ENCODE measurements at places on chromosomes 5 and 9.

DNA sequence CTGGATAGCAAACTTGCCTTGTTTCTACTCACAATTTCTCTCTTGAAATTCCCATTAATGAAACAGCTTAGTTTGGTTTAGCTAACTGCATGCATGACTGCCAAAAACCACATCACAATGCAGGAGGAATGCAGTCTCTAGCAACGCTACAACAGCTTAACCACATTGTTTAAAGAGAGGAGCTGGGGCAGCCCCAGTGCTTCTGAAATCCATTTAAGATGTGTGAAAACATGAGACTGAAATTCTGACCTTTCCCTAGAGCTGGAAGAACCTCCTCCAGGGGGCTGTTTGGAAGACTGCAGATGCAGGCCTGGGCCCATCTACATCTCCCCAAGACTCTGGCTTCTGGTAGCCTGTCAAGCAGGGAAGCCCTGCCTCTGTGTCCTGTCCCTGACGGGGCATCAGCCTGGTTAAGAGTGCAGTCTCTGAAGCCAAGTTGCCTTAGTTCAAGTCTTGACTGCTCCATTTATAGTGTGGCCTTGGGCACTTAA lies 157.1 kb downstream of the ZNF462 start:
- DNase-seq: no peak

GRCh38 chr5:151026679-151027078 lies 6.3 kb downstream of the GPX3 start:
- DNase-seq: no peak

- no peak for DNase-seq
Observed at GRCh38 chr5:57895766-57896165, 413.2 kb upstream of the ACTBL2 start.

DNA sequence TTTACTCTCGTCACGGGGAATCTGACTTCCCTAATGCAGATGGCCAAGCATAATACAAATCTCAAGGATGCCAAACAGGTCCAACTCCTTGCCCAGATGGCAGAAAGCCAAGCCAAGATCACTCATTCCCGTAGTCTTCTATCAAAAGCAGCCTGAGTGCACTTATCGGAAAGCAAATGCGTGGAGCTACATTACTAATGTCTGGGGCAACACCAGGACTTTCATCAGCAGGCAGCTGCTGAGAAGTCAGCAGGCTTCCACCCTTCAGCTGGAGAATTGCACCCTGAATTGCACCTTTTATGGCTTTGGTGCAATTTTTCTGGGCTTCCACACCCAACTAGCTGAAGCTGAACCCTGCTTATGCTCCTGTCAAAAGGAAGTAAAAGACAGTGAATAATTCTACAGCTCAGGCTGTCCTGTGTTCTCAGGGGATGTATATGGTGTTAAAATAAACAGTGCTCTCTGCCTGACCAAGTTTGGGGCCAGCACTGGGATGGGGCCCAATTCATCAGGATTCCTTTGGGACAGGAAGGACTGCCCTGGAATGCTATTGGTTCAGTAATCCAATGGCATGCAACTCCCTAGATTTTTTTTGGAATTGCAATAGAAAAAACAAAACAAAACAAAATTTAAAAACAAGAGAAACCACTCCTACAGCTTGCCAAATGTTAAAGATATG lies 92.6 kb downstream of the DPYSL3 start:
- no peak for DNase-seq

DNA sequence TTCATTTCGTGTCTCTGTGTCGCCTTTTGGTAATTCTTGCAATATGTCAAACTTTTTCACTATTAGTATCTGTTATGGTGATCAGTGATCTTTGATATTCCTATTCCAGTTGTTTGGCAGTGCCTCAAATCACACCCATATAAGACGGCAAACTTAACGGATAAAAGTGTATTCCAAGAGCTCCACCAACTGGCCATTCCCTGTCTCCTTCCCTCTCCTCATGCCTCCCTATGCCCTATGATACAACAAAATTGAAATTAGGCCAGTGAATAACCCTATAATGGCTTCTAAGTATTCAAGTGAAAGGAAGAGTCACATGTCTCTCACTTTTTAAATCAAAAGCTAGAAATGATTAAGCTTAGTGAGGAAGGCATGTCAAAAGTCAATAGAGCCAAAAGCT lies 74.8 kb downstream of the CDK5RAP2 start:
- no peak for DNase-seq

DNA sequence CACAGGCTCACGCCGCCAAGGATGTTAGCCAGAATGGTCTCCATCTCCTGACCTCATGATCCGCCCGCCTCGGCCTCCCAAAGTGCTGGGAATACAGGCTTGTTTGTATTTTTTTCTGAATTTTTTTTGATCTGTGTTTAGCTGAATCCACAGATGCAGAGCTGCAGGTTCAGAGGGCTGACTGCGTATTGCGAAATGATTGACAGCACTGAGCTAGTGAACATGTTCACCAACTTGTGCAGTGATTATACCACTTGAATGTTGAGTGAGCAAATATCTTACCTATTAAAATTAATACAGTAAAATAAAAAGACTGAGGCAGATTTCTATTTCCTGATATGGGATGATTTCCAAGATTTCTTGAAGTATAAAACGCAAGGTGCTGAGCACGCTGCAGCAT lies 123.1 kb upstream of the PHYKPL start:
- no peak for DNase-seq

Data from GM12891 (cell line).